ENCODE measurements at places on chromosomes 5 and 9. TPM values are rescaled to one million over a fixed set of nuclear protein-coding genes. Genes with fewer than 3 reads are reported as not detected.

PCDHA12 gene
- not detected for polyA plus RNA-seq

BTNL9 gene
- not detected for polyA plus RNA-seq

TMED9 gene
- polyA plus RNA-seq: 254 TPM

SLC34A1 gene
- polyA plus RNA-seq: not detected

PCDHB7 gene
- polyA plus RNA-seq: 0.51 TPM

NR2F1 gene
- polyA plus RNA-seq: 4.5 TPM

GRM6 gene
- not detected for polyA plus RNA-seq

HNRNPAB gene
- 117 TPM for polyA plus RNA-seq

IFNA2 gene
- not detected for polyA plus RNA-seq

WNT8A gene
- polyA plus RNA-seq: not detected

SH3RF2 gene
- 0.37 TPM for polyA plus RNA-seq

TRIM23 gene
- polyA plus RNA-seq: 2.7 TPM

RGS7BP gene
- polyA plus RNA-seq: not detected

RLN1 gene
- not detected for polyA plus RNA-seq

FOXI1 gene
- polyA plus RNA-seq: not detected

CD14 gene
- polyA plus RNA-seq: 2.1 TPM

MARVELD2 gene
- polyA plus RNA-seq: 1.7 TPM

ANKRD31 gene
- not detected for polyA plus RNA-seq

TRAF1 gene
- polyA plus RNA-seq: 0.54 TPM

HTR1A gene
- polyA plus RNA-seq: not detected

FNIP1 gene
- polyA plus RNA-seq: 8.8 TPM

SUB1 gene
- polyA plus RNA-seq: 462 TPM

HEMGN gene
- polyA plus RNA-seq: not detected

N4BP3 gene
- polyA plus RNA-seq: 0.16 TPM

PCDHGA2 gene
- polyA plus RNA-seq: 5.3 TPM

CDH18 gene
- 0.32 TPM for polyA plus RNA-seq

CAVIN4 gene
- polyA plus RNA-seq: 0.60 TPM

C1QTNF2 gene
- 0.31 TPM for polyA plus RNA-seq

ANXA2R gene
- 0.56 TPM for polyA plus RNA-seq

MRRF gene
- polyA plus RNA-seq: 26.8 TPM
